ENCODE measurements at places on chromosomes 2 and 18.

DNA sequence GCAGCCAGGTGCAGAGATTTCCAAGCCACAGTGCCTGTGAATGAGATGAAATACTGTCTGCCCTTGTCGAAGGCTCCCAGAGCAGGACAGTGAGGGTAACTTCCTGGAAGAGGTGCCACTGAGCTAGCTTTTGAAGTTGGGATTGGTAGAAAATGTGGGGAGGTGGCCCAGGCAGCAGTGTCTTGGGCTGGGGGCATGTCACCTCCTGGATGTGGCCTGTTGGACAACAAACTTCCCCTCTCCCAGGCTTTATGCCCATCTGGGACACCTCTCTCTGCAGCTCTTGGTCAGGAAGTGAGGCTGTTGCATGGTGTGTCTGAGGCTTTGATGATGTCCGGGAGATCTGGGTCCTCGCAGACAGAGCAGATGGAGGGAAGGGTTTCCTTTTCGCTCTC, 151.4 kb downstream of the DYSF start:
- no peak for DNase-seq

- no peak for DNase-seq
These were observed 29.1 kb downstream of the MTCL1 start for GRCh38 chr18:8734496-8734895.

DNA sequence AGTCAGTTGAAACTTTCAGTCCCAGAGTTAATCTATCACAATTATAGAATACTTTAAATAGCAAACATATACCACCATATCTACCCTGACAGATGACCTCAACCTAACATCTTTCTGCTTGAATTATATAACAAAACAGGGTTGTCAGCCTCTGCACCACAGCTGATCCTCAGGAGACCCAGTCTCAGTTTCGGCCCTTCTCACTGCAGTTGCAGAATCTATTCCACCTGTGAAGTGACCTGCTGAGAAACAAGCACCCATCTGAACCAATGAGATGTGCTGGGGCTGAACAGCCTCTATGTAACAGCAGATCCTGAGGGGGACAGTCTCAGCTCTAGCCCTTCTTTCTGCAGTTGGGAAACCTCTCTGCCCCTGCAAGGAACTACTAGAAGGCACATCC, 567.6 kb downstream of the KCNJ3 start:
- no peak for DNase-seq

DNA sequence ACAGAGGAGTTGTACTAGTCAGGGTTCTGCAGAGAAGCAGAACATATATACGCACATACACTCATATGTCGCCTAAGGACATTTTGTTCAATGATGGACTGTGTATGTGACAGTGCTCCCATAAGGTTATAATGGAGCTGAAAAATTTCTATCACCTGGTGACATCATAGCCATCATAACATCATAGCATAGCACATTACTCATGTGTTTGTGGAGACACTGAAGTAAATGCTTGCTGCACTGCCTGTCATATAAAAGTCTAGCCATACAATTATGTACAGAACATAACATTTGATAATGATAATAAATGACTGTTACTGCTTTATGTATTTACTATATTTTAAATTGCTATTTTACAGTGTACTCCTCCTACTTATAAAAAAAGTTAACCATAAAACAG, 83.1 kb downstream of the TSN start:
- no peak for DNase-seq

DNA sequence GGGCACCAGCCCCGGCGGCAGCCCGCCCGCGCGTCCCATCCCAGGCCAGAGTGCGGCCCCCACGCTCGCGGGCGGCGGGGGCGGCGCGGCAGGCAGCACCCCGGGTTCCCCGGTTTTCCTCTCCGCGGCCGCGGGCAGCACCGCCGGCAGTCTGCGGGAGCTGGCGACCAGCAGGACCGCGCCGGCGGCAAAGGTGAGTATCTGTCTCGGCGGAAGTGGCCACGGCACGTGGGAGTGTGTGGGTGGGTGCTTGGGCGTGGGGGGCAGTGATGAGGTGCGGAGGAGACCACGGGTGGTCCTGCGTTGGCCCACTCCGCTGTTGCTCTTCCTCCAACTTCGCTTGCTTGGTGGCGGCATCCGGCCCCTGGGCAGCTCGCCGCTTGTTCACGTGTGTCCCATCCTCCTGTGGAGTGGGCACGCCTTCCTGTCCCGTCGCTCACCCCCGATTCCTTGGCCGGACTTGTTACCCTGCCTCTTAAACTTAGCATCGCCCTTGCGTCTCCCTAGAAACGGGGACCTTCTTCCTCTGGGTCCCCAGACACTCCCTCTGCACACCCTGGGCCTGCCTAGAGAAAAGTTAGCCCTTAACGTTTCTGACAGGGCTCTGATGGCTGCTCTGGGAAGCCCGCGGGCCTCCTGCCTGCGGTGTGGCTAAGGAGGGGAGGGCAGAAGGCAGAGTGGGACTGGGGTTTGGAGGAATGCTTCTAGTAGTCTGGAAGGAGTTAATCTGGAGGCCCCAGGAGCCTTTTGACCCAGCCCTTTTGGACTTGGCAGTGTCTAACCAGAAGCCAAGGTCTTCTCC, 1.1 kb downstream of the SH3RF3 start:
- no peak for DNase-seq

DNA sequence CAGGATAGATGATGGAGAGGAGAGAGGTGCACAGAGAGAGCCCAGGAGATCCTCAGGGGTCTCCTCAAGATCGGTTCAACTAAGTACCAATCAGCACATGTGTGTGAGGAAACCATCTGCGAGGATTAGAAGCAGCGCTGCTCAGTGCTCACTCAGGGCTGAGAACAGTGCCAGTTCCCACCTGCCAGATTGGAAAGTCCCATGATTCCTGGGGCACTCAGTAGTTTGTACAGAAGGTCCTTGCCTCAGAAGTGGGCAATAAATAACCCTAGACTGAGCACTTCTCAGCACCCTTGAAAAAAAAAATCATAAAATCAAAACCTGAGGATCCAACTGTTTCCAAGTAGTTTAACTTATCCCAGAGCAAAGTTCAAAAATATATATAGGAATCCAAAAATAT, 53.8 kb downstream of the SEMA4F start:
- no peak for DNase-seq

GRCh38 chr2:224570328-224570993, 14.7 kb downstream of the CUL3 start:
- DNase-seq, result no peak

DNA sequence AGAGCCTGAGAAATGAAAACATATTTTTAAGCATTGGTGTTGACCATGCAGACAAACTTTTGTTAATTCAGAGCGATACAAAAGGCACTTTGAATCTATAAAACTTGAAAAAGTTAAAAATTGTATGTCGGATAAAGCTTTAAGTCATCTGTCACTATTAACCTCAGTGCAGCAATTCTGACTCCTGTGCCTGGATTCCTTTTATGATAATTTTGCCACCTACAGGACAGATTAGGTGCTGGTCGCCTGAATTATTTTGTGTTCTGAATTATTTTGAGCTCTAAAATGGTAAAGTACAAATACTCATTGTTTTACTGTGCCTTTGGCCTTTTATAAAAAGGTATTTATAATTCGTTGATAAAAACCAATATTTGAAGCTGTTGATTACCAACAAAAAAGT, 19.4 kb upstream of the RNF138 start:
- no peak for DNase-seq

GRCh38 chr2:111898703-111899514, 502 bp downstream of the MERTK start:
- DNase-seq, result no peak

- no peak for DNase-seq
These were observed 444.4 kb downstream of the NCKAP5 start for GRCh38 chr2:133123904-133124303.

DNA sequence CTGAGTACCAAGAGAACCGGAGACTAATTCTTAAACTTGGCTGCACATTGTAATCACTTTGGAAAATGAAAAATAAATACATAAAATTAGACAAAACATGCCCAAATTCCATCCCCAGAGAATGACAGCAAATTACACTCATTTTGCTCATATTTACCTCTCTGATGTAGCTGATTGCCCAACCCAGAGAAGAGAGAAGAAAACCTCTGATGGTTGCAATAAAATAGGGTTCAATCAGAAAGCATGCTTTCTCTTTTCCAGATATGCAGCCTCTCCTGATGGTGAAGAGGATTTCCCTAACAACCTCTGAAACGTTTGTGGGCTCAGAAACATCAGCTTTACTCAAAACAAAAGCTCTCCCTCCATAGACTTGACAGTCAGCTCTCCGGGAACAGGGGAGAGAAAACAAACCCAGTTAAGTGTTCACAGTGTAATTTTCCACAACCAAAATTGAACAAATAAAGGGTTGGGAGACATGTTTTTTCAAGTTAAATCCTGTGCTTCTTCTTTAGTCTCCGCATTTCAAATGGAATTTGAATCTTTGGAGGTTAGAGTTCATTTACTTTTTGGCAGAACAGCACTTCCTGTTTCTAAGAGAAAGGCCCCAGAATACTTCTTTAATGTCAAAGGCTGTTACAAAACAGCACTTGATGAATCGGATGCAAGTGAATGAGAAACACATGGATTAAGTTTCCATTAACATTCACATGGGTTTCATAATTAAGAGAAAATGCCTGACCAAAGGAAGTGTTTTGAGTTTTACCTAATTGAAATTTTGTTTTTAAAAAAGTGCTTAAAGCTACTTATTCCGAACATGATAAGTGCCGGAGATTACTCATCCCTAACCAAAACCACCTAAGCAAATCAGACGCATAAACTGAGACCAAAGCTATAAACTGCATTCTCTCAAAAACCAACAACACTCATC, 570.1 kb upstream of the SYT4 start:
- DNase-seq, result no peak

GRCh38 chr2:222715742-222716141, 44.3 kb downstream of the MOGAT1 start:
- DNase-seq, result no peak

DNA sequence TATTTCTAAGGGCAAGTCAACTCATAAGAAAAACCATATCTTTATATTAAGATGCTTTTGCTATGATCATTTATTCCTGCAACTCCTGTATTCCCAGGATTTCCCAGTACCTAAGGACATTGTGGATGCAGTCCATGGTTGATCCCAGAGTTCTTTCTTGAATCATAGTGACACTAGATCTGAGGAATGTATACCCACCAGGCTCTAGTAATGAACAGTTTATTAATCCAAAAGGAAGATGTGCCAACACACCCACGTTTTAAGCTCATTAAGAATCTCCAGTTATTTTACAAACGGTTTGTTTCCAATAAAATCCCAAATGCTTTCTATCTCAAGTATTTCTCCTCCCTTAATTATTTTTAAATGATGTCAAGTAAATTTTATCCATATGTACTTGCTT, 210.8 kb upstream of the ZEB2 start:
- DNase-seq, result no peak

Data from stimulated activated CD8-positive, alpha-beta memory T cell treated with anti-CD3 and anti-CD28 coated beads, Interleukin-15, amount 100 ng/mL, for 1 hour (primary cell).